ENCODE measurements at places on chromosomes 13 and 19.

DNA sequence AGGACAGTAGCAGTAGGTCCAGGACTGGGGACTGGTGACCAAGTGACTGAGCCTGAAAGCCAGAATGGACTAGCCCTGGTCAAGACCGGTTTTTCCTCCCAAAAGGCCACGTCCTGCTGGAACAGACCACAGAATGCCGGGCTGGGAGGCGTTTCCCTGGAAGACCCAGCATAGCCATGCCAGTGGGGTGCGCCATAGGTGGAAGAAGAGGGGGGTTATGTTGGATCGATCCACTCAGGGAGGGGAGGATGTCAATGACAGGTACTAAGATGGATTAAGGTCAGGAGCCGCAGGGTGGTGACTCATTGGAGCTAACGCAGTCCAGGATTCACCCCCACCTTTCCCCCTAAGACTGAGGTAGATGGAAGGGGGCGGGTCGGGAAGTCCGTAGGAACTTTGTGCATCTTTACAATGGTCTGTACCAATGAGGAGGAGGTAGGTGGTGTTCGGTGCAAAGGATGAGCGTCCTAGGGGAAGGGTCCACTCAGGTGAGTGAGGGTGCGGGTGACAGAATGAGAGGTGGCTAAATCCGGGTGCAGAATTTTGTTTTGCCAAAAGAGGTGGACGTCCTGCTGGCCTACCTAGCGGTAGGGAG lies 21.0 kb downstream of the VASP start:
- DNase-seq: no peak

DNA sequence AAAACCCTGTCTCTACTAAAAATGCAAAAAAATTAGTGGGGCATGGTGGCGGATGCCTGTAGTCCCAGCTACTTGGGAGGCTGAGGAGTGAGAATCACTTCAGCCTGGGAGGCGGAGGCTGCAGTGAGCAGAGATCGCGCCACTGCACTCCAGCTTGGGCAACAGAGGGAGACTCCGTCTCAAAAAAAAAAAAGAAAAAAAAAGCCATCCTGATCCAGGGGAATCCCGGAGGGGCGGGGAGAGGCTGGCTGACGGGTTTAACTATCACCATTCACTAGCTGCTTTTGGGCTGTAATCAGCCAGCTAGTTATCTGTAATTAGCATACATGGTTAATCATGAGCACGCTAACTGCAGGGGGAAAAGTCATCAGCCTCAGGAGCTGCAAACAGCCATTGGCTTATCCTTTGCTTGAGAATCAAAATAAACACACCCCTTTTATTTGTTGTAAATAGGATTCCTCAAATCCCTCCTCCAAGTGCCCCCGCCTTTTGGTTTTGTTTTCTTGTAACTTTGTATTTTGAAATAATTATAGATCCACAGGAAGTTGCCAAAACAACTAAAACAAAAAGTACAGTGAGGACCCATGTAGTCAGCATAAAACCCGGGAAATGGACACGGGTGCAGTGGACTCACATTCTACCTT lies 9.6 kb downstream of the FSD1 start:
- no peak for DNase-seq

DNA sequence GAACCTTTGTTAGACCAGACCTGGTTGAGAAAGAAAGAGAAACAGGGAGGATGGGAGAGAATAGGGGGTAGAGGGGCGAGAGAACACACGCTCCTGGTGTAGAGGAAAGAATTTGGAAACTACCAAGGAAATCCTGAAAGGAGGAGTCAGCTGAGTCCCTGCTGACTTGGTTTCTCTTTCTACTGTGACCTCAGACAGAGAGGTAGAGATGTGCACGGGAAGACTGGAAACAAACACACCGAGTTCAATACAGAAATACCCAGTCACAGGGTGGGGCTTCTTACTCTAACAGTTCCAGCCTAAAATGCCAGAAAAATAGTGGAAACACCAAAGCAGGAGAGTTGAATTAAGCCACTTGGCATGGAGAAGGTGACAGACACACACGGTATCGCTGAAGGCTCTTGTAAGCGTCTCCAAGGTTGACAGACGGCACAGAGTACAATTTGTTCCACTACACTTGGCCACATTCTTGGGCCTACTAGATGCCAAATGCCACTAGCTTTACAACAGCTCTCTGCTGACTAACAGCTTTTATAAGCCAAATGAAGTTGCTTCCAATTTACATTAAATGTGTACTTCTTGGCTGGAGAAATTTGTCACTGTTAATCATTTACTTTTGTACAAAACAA lies 28.1 kb downstream of the LATS2 start:
- no peak for DNase-seq

DNA sequence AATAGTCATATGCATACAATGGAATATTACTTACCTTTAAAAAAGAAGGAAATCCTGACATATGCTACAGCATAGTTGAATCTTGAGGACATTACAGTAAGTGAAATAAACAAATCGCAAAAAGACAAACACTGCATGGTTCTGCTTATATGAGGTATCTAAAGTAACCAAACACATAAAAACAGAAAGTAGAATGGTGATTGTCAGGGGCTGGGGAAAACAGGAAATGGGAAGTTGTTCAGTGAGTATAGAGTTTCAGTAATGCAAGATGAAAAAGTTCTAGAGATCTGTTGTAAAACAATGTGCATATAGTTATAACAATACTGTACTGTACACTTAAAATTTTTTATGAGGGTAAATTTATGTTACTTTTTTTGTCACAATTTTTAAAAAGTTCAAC lies 219.4 kb downstream of the KLF5 start:
- no peak for DNase-seq

DNA sequence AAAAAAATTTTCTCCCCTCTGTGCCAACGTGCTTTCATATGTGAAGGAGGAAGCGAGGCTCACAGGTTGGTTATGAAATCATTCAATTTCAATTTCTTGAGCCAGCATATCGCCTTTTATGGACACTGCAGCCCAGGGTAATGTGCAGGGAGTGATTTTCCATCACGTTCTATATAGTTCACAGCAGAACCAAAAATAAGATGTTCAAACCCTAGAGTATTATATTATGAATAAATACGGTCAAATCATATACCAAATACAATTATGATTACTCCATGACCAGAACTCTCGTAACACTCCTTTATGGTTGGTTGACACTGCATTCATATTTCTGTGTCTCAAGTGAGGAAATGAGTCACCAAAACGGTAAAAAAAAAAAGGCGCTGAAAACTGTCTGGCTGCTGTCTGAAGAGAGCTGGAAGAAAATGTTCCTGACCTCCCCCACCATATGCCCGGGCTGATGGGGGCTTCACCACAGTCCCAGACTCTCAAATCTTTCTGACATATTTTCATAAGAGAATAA lies 75.8 kb upstream of the UBAC2 start:
- peak; percentile 55 for DNase-seq

DNA sequence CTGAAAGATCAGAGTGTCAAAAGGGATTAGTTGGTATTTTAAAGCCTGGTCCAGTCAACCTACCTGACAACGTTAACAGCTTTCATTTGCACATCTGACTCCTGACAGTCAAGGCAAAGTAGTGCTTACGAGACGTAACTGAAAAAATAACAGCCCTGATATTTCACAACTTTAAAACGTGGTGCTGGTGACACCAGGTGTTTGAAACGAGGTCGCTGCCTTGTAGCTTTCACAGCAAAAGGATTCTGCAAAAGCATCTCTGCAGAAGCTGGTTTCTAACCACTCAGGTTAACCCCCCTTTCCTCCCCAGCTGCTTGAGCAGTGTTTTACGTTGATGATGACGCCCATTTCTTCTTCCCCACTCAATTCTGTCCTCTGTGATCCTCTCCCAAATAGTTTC lies 23.3 kb downstream of the GGACT start:
- no peak for DNase-seq

DNA sequence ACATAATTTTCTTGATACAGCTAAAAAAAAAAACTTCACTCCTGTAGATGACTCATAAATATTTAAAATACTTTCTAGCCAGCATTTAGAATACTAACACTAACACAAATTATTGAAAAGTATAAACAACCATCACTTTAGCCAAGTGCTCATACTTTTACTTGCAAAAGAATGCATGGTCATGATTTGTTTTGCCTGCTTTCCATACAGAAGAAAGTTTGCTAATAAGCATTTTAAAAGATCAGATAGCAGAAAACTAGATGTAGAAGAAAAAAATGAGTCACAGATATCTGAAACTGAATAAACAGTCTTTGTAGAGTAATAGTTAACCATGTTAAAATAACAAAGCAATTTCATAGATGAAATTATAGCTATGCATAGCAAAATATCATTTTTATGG lies 2280.4 kb upstream of the PCDH20 start:
- DNase-seq: no peak

GRCh38 chr13:113093580-113094409 lies 11.8 kb upstream of the F7 start:
- no peak for DNase-seq

GRCh38 chr13:97306645-97307044 lies 84.5 kb downstream of the MBNL2 start:
- no peak for DNase-seq

DNA sequence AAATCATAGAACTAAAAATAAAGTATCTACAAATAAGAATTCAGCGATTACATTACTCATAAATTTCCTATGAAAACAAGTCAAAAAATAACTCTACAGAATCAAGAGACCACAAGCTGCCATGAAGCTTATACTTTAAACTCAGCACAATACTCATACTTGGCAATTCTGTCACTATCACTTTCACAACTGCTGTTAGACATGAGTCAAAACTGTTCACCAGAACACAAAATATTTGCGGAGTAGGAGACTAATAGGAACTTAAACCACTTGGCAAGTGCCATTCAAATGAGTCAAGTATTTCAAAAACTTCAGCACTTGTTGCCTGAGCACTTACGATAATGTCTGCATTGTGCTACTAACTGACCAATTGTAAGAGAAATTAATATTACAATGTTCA lies 387.8 kb upstream of the GPC6 start:
- DNase-seq: no peak

GRCh38 chr13:82772816-82773215 lies 1109.5 kb downstream of the SLITRK1 start:
- DNase-seq: no peak

GRCh38 chr19:15471639-15472101 lies 7.3 kb upstream of the RASAL3 start:
- no peak for DNase-seq

DNA sequence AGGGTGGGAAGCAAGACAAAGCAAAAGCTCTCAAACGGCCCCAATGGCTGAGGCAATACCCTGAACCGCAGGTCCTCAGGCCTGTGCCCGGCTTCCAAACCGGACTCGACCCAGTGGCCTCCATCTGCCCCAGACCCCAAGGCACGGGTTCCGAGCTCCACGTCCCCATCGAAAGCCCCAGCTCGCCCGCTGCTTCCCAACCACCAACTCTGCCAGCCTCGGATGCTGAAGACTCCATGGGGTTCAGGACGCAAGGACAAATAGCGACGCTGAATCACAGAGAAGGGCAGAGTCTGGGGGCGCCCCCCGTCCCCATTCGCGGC lies 559 bp downstream of the POLR2E start:
- DNase-seq: no peak

DNA sequence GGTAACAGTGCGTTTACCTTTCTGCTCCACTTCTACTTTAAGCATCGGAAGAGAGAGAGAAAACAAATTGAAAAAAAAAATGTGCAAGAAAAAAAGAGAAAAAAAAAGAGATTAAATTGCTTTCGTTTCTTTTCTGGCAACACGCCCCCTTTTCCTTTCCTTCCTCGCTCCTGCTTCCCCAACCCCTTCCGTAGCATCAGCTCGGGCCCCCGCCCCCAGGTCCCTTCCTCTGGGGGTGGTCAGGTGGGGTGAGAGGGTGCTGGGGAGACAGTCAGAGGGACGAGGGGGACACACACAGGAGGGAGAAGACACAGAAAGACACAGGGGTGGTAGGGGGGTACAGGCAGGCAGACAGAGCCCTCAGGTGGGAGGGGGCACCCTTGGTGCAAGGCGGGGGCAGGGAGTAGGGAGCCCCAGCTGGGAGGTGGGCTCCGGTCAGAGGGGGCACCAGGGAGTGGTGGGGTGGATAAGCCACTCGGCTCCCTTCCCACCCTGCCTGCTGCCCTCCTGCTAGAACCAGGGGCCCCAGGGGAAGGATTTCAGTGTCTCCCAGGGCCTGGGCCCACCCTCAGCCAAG lies 30.7 kb upstream of the ASF1B start:
- peak; percentile 32 for DNase-seq

GRCh38 chr13:100828226-100828625 lies 153.6 kb upstream of the TMTC4 start:
- no peak for DNase-seq

- no peak for DNase-seq
Measured at GRCh38 chr13:71378961-71379905, 487.8 kb downstream of the DACH1 start.

- no peak for DNase-seq
Measured at GRCh38 chr19:28208745-28209144, 1004.2 kb downstream of the UQCRFS1 start.

DNA sequence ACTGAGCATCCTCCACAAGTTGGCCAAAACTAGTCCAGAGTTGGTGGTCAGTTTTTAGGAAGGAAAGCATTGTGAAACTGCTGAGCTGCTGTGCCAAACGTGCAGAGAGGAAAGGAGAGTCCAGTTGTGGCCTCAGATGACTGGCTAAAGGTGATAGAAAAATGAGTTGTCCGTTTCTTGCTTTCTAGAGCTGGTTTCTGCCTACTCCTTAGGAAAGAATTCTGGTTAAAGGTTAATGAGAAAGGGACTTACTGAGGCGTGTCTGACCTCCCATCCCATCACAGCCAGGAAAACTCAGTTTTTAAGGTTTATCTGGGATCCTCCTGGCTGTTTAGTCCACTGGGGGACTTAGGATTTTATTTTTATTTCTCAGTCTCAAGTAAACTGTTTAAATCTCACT lies 1186.3 kb downstream of the UQCRFS1 start:
- no peak for DNase-seq

GRCh38 chr19:16949496-16950023 lies 60.8 kb downstream of the F2RL3 start:
- no peak for DNase-seq

DNA sequence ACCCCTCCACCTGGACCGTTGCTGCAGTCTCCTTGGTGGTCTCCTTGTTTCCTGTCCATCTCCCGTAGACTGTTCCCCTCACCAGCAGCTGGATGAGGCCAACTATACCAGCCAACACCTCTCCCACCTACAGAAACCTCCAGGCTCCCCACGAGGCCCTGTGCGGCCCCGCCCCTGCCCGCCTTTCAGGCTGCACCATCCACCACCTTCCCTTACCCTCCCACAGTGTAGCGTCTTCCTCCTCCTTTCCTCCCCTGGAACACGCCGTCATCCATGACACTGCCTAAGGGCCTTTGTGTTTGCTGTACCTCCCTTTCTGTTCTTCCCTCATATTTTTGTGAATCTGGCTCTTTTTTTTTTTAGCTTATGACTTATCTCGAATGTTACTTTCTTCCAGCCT lies 23.8 kb upstream of the WDR88 start:
- DNase-seq: no peak

- DNase-seq: no peak
Measured at GRCh38 chr13:70407486-70407885, 299.2 kb upstream of the KLHL1 start.
